NCI-H226 (cell line): ENCODE measurements at places on chromosomes 11 and 22.
A peak's percentile ranks its signal among the peaks of the same experiment; 100 is the strongest.

DNA sequence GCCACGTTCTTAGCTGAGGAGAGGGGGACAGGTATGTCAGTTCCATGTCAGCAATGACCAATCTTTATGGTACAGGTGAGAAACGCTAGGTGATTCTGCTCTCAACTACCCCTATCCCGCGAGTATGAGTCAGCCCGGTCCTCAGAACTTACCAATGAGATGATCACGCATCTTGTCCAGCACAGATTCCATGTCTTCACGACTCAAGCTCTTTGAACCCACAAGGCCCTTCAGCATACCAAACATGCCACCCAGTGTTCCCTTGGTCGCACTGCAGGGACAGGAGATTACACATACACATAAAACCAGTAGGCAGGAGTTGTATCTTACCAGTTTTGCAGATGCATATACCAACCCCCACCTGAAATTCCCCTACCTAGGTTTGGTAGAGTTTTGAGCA lies 2.9 kb downstream of the SRPRA start:
- DNase-seq = no peak

- peak; percentile 29 for DNase-seq
These were observed 108.1 kb downstream of the CCDC34 start for GRCh38 chr11:27254744-27255446.

DNA sequence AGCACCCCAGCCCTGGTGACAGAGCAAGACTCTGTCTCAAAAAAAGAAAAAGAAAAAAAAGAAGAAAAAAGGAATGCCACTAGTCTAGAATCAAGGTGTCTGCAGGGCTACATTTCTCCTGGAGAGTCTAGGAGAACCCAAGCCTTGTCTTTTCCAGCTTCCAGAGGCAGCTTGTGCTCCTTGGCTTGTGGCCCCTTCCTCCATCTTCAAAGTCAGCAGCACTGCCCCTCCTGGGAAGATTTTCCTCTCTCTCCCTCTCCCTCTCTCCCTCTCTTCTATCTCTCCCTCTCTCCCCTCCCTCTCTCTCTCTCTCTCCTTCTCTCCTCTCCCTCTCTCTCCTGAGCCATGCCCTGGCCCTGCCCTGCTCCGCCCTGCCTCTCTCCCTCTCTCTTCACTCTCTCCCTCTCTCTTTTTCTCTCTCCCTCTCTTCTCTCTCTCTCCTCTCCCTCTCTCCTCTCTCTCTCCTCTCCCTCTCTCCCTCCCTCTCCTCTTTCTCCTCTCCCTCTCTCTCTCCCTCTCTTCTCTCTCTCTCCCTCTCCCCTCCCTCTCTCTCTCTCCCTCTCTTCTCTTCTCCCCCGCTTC lies 97.7 kb upstream of the FGF3 start:
- DNase-seq = no peak

DNA sequence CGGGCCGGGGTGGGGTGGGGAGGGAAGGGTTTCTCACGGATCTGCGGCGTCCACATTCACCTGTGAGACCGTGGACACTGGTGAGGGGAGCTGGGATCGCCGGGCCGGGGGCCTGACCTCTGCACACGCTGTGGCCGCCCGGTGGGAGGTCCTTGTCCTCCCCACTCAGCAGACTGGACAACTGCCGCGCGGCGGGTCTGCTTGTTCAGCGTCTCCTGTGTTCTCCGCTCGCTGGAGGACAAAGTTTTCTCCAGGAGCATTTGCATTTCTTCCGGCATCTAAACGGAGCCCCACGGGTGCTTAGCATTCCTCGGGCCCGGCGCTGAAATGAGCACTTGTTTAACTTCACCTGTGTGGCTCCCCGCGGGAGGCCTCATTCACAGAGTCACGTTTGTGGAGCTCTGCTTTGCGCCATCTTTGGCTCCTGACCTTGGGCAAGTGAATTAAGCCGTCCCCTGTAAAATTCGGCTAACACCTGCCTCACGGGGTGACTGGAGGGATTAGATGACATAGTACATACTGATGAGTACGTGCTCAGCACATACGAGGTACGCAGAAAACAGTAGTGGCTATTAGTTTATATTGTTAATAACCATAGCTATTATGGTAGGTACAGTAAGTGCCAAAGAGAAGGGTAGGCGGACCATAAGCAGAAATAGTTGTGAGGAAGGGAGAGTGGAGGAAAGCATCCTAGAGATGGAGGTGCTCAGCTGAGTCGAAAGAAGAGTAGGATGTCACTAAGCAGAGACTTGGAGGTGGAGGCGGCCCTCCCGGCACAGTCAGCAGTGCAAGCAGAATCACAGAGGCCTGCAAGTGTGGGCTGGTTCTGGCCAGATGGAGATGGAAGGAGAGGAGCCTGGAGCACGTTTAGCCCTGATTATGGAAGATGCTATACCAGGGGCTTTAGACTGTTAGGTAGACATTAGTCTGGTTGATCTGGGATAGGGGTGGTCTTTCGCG lies 885 bp downstream of the TRMU start:
- no peak for DNase-seq
